Tongue (tissue), 3 donors: ENCODE measurements at places on chromosomes 12 and 14. TPM values are rescaled to one million over a fixed set of nuclear protein-coding genes. Genes with fewer than 3 reads are reported as not detected.

CLEC2A gene
- total RNA-seq, result not detected

ANKS1B gene
- total RNA-seq, result 16.5 TPM

LRCOL1 gene
- not detected for total RNA-seq

RPGRIP1 gene
- total RNA-seq, result 0.41 TPM
